Progenitor cell of endocrine pancreas (in vitro differentiated cells): ENCODE measurements at places on chromosomes 3 and 15.

GRCh38 chr3:151753846-151754245 is 20.1 kb downstream of the AADACL2 start:
- DNase-seq, result no peak

GRCh38 chr3:45659661-45660566 is 29.3 kb upstream of the SACM1L start:
- DNase-seq, result peak; percentile 22

- no peak for DNase-seq
Observed at GRCh38 chr3:152713989-152714388, 120.9 kb upstream of the P2RY1 start.

GRCh38 chr3:36493051-36493450 is 112.7 kb downstream of the STAC start:
- no peak for DNase-seq

GRCh38 chr3:88707837-88708236 is 399.6 kb upstream of the EPHA3 start:
- no peak for DNase-seq
